Ovary (tissue), 10 donors: ENCODE measurements at places on chromosomes 13 and 19. TPM values are rescaled to one million over a fixed set of nuclear protein-coding genes. Genes with fewer than 3 reads are reported as not detected.

DNA sequence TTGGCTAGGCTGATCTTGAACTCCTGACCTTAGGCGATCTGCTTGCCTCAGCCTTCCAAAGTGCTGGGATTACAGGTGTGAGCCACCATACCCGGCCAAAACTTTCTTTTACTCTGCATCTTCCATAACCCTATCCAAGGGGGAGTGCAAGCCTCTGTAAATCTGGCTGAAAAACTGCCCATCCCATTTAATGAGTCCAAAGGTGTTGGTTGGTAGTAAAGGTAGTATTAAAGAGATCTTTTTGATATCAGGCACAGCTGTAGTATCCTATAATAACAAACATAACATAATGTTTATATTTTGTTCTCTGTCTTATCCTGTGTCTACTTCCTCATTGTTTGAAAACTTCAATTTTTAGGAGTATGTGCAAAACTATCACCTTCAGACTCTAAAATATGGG lies 559.8 kb upstream of the ATXN8OS start:
- no peak for DNase-seq

- DNase-seq: no peak
Measured at GRCh38 chr19:35088131-35088913, 27.3 kb upstream of the FXYD3 start.

DNA sequence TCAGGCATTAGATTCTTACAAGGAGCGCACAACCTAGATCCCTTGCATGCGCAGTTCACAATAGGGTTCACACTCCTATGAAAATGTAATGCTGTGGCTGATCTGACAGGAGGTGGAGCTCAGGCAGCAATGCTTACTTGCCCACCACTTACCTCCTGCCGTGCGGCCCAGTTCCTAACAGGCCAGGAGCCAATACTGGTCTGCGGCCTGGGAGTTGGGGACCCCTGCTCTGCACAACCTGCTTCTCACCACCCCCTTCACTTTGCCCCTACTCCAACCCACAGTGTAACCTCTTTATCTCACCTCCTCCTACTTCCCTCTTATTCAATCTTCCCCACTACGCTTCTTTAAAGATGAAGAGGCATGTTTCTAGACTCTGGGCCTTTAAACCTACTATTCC lies 240.2 kb downstream of the RGCC start:
- DNase-seq: no peak

DNA sequence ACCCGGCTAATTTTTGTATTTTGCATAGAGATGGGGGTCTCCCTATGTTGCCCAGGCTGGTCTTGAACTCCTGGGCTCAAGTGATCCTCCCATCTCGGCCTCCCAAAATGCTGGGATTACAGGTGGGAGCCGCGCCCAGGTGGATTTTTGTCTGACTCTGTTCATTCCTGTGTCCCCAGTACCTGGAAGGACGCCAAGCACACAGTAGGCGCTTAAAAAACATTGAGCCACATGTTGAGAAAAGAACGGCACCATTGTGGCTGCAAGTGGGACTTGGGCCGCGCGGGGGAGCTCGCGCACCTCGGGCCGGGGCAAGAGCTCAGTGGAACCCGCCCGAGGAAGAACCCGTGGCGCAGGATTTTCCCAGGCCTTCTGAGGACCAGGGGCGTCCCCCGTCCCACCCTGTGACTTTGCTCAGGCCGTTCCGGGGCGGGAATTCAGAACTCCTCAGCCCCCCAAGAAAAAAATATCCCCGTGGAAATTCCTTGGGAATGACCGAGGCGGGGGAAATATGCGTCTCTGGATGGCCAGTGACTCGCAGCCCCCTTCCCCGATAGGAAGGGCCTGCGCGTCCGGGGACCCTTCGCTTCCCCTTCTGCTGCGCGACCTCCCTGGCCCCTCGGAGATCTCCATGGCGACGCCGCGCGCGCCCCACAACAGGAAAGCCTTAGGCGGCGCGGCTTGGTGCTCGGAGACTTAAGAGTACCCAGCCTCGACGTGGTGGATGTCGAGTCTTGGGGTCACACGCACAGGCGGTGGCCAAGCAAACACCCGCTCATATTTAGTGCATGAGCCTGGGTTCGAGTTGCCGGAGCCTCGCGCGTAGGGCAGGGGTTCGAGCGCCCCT lies 1.4 kb upstream of the ICAM1 start:
- peak; percentile 87 for DNase-seq

DNA sequence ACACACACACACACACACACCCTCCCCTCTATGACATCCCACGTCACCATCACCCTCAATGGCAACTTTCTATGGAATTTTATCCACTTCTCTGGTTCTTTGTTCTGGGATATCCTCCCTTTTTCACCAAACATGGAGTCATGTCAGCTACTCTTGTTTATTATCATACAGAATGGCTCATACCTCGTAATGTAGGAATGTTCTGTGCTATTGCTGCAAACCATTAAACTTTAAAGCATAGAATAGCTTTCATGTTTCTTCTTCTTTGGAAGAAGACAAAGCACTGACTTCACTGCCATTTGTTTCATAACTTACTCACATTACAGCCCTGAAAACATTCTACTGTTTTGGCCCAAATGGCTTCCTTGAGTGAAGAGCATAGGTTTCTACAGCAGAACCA lies 163.4 kb downstream of the FOXO1 start:
- DNase-seq: no peak

DNA sequence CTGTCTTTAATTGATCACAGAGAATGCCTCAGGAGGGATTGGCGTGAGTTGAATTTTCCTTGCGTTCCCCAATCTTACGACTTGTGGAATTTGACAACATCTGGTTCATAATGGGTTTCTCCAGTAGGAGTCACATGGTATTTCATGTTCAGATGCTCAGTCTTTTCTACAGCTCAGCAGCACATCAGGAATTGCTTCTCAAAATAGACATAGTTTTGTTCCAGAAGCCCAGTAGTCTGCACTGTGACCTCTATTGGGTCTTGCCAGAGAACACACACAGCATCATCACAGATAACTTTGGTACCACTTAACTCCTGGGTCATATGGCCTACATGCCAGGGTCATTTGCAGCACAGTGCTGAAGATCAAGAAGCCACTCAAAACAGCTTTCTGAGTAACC lies 282.5 kb upstream of the HTR2A start:
- DNase-seq: no peak

GRCh38 chr13:42039457-42039945 lies 8.9 kb upstream of the DGKH start:
- no peak for DNase-seq

INSR gene
- 113 TPM for total RNA-seq

DNA sequence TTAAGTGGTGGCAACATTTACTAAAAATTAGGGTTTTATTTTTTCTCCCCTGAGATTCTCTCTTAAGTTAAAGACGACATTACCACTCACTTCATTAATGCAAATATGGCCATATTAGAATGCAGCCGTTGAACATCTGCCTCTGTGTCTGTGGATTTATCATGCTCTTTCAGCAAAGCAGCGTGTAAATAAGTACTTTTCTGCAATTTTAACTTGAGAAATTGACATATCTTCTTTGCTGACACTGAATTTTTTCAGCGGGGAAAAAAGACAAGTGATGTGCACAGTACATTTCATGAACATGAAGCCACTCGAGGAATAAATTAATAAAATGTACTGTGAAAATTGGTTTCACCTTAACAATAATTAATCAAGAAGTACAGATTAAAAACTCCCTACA lies 406.4 kb downstream of the ITGBL1 start:
- no peak for DNase-seq
